ENCODE measurements at places on chromosomes 13 and 19. TPM values are rescaled to one million over a fixed set of nuclear protein-coding genes. Genes with fewer than 3 reads are reported as not detected.

Gene TMEM91
- total RNA-seq: 75.9 TPM

Gene ZNF419
- total RNA-seq: 10.8 TPM

Gene RXFP2
- not detected for total RNA-seq

Gene B3GNT8
- 20.8 TPM for total RNA-seq

Gene NLRP7
- total RNA-seq: not detected

Gene ADGRE3
- not detected for total RNA-seq

Gene KLF1
- not detected for total RNA-seq

- DNase-seq: no peak
Observed at GRCh38 chr13:40023595-40024203, 368.2 kb downstream of the COG6 start.

GRCh38 chr19:49442771-49443365 lies 1.5 kb upstream of the SLC17A7 start:
- peak; percentile 99 for DNase-seq

GRCh38 chr19:58474291-58474996 lies 1.7 kb upstream of the ZNF446 start:
- DNase-seq: no peak

- no peak for DNase-seq
Observed at GRCh38 chr19:48370955-48371354, 6.8 kb downstream of the SYNGR4 start.

DNA sequence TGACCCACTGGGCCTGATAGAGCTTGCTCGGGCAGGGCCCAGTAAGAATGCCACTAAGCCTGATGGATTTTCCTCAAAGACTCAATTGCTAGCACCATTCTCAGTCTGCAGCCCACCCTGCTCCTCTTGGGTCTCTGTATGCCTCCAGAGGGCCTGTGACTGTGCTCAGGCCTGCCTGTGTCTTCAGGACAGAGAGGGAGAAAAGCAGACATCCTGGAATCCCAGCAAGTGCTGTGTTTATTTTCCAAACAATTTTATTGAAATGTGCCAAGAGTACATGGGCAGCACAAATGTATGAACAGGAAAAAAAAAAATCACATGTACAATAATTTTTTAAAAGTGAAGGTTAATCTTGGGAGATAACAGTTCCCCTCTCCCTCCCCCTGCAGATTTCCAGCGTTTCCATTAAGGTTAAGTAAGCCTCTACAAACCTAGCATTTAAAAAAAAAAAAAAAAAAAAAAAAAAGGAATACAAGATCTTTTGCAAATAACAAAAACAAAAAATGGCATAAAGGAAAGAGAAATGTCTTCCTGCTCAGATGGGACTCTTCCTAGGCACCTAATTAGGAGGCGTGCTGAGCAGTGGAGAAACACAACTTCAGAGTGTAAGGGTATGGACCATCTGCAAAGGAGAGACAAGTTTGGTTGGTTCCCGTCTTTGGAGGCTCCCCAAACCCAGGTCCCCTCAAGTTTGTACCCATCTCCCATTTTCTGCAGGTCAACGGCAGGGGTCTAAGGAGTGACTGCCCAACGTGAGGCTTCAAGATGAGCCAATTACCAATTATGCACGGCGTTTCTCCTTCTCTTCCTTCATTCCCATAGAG lies 4.8 kb upstream of the ECH1 start:
- DNase-seq: no peak

DNA sequence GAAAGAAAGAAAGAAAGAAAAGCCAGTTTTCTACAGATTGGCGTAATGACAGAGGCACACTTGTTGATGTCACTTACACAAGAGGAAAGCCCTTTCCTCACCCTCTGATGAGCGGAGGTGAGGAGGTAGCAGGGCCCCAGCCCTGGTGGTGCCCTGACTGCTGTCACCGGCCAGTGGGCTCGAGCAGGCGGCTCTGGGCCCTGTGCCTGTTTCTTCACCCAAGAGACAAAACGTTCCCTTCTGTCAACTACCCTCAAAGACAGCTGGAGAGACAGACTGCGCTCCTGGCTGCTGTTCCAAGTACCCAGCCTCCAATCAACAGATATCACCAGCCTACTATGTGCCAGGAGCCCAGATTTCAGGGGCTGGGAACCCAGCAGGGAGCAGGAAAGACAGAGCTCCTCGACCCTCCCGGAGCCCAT lies 10.1 kb downstream of the EPS15L1 start:
- DNase-seq: no peak

- no peak for DNase-seq
Observed at GRCh38 chr19:6313398-6313969, 19.9 kb downstream of the ACER1 start.

DNA sequence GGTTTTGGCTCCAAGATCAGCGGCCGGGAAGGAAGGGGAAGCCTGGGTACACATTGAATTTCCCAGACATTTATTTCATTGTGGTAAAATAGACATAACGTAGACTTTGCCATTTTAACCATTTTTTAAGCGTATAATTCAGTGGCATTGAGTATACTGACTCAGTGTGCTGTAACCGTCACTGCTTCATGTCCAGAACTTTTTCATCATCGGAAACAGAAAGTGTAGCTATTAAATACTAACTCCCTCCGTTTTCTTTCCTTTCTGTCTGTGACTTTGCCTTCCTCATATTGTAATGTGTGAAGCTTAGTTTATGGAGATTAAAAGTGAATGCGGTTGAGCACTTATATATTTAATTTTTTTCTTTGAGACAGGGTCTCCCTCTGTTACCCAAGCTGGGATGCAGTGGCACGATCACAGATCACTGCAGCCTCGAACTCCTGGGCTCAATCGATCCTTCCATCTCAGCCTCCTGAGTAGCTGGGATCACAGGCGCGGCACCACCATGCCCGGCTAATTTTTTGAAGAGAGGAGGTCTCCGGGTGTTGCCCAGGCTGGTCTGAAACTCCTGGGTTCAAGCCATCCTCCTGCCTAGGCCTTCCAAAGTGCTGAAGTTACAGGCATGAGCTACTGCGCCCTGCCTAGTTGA lies 1.4 kb downstream of the HNRNPM start:
- no peak for DNase-seq

DNA sequence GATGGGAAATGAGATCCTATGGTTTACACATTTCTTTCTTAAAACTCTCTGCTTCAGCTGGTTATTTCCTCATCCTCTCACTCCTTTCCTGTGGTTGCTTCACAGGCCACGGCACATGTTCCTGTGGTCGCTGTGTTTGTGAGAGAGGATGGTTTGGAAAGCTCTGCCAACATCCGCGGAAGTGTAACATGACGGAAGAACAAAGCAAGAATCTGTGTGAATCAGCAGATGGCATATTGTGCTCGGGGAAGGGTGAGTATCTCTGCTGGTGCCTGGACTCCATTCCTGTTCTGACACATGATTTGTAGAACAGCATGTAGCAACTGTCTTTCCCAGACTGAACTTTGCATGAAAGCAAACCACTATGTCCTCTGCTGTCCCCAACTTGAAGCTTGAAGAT lies 254.2 kb downstream of the ITGBL1 start:
- DNase-seq: no peak

DNA sequence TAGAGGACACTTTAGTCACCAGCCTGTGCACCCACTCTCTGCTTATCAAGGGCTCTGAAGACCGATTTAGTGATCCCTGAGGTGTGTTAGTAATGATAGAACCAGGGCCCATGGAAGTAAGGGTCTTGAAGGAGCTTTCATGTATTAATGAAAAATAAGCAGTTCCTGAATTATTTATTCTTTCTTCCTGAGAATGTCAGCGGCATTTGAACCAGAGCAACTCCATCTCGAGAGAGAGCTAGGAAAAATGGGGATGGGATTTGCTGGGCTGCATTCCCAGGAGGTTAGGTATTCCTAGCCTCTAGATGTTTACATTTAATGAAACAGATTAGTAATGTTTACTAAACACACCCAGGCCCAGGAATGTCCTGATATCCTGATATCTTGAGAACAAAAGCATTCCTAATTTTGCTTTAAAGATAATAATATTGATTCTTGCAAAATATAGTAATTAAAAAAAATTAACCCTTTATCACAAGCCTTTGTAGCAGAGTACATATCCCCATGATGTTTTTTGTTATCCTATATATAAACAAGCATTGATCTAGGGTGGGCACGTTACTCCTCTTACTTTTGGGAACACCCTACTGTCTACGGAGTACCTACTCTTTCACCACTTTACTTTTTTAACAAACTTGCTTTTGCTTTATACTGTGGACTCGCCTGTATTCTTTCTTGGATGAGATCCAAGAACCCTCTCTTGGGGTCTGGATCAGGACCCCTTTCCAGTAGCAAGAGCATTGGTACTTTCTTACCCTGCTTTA lies 63.1 kb downstream of the COG3 start:
- DNase-seq: no peak

DNA sequence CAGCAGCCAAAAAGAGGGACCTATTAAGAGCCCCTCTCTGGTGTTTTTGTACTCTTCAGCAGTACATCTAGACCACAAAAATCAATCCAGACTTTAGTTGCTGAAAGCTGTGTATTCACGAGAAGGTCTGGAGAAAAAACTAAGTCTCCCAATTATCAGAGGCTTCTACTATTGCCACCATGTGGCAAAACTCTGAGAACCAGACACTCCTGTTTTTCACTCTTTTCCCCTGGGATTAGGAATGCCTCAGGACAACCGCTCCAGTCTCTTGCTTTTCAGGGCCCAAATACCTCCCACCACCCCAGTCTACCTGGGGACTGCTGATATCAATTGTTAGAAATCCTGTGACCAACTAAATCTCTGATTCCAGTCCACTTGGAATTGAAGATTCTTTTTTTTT lies 30.1 kb upstream of the OBI1 start:
- no peak for DNase-seq

DNA sequence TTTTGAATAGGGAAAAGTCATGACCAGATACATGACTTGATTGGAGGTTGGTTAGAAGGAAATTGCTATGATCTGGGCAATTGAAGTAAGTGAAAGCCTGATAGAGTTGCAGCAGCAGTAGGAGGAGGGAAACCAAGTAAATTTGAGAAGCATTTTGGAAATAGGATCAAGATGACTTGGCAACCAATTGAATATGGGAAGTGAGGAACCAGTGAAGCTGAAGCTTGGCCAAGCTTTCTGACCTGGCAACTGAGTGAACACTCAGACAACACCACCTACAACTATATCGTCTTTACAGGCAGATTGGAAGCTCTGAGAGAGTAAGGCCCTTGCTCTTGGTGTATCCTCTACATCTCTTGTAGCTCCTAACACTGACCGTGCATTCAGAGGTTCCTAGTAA lies 16.2 kb upstream of the KATNAL1 start:
- no peak for DNase-seq

GRCh38 chr19:57248646-57249045 lies 8.2 kb downstream of the ZNF805 start:
- DNase-seq: no peak

GRCh38 chr13:44231786-44232516 lies 141.7 kb upstream of the SERP2 start:
- peak; percentile 82 for DNase-seq

GRCh38 chr13:86840250-86841191 lies 830.6 kb upstream of the SLITRK5 start:
- DNase-seq: peak; percentile 75

DNA sequence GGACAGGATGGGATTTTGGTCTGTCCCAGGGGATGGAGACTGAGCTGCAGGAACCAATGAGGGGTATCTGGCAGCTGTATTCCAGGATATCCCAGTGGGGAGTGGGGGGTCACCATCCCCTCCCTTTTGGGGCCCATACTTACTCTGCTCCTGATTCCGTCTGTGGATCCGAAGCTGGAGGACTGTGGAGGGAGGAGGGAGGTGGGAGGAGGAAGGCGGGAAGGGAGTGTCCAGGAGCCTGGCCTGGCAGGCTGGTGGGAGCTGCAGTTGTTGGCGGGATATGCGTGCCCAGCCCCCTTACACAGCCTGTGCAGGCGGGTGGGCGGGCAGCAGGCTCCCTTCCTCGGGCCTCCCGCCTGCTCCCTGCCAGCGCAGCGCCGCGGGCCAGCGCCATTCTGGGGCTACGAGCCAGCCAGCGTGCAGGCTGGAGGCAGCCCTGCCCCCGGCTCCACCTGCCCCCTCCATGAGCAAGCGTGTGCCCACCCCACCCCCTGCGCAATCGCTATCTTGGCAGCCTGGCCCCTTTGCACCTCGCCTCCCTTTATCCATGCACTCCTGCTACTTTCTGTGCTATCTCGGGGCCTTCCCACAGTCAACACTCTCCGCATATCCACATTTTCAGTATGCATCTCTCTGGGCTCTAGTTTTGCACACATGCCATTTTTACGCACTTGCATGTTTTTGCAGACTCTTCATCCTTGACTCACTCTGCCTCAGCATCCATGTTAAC lies 2.8 kb downstream of the MAMSTR start:
- DNase-seq: no peak

DNA sequence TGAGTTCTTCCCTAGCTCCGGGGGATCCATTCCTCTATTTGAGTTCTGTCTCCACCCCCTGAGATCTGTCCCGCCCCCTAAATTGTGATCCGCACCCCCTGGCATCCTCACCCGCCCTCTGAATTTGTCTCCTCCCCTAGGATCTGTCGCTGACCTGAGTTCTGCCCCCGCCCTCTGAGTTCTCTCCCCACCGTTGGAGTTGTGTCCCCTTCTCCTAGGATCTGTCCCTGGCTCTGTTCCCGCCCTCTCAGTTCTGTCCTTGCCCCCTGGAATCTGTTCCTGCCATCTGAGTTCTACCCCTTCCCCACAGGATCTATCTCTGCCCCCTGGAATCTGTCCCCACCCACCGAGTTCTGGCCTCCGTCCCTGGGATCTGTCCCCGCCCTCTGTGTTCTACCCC lies 1.0 kb upstream of the SLC17A7 start:
- DNase-seq: peak; percentile 95

GRCh38 chr19:18046059-18046718 lies 38.2 kb downstream of the ARRDC2 start:
- no peak for DNase-seq

DNA sequence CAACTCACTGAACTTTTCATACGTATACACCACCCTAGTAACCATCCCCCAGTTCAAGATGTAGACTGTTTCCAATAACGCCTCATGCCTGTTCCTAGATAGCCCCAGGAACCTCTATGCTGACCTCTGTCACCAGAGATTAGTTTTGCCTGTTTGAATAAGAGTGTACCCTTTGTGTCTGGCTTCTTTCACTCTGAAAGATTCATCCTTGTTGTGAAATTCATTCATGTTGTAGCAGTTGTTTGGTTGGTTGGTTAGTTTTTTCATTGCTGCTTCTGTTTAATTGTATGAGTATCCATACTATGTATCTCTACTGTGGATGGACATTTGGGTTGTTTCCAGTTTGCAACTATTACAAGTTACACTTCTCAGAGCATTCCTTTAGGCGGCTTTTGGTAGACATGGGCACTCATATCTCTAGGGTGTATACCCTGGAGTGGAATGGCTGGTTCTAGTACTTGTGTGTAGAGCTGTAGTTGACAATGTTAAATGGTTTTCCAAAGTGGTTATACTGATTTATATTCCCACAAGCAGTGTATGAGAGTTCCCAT lies 1.6 kb downstream of the RNASEH2B start:
- no peak for DNase-seq
